ENCODE measurements at places on chromosomes 5 and 9. TPM values are rescaled to one million over a fixed set of nuclear protein-coding genes. Genes with fewer than 3 reads are reported as not detected.

DNA sequence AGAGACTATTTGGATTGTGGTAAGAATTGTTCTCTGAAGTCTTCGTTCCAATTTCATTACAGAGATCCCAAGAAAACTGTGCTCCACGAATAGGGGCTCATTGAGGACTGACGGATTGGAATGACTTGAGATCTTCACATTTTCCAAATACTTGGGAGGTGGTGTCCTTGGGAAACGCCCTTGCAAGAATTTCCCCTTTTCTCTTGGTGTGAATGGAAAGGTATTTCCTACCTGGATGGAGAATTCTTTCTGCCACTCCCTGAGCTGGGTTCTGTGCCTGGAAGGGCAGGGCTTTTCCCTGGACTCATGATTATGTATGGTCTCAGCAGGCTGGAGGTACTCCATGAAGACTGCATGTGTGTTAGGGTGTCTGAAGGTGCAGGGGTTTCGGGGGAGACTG lies 53.9 kb downstream of the SNX18 start:
- no peak for DNase-seq

GRCh38 chr5:150434464-150434863 lies 15.1 kb downstream of the RPS14 start:
- DNase-seq: no peak

GRCh38 chr5:140344683-140345423 lies 1.6 kb downstream of the HBEGF start:
- DNase-seq: no peak

DNA sequence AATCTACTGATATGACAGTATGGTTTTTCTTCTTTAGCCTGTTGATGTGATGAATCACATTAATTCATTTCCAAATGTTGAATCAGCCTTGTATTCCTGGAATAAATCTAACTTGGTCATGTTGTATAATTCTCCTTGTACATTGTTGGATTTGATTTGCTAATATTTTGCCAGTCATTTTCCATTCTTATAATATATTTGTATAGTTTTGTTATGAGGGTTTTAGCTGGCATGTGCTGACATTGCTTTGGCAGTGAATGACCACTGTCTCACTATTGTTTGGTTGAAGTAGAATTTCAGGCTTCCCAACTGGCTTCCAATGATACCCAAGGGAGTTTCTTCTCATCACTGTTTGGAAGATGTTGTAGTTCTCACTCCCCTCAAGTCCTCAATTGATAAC lies 983.0 kb upstream of the PTPRD start:
- DNase-seq: no peak

DNA sequence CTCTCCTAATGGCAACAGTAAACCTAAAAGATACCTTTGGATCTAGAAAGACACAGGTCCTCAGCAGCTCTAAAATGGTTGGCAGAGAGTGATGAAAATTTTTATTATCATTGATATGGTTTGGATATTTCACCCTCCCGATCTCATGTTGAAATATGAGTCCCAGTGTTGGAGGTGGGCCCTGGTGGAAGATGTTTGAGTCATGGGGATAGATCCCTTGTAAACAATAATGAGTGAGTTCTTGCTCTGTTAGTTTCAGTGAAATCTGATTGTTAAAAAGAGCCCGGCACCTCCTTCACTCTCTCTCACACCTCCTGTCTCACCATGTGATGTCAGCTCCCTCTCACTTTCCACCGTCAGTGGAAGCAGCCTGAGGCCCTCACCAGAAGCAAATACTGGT lies 117.7 kb downstream of the FRMD3 start:
- DNase-seq: no peak

GRCh38 chr5:32017692-32018367 lies 156.3 kb downstream of the GOLPH3 start:
- DNase-seq: no peak

DNA sequence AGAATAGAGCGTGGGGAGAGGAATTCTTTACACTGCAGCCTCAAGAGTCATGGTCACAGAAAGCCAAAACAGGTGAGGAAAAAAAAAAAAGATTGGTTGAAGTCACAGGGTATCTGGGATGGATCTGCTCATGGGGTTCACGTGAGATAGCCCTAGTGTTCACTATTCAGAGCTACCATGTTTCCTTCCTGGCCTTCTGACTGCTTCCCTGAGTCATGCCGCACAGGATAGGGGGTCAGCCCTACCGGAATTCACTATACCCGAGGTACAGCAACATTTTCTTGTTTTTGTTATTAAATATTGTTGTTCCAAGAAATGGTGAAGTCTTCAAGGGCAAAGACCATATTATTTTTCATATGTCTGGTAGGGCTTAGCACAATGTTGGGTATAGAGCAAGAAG lies 21.5 kb upstream of the MAN2A1 start:
- no peak for DNase-seq

- no peak for DNase-seq
Observed at GRCh38 chr5:164336906-164337305, 831.5 kb downstream of the MAT2B start.

DNA sequence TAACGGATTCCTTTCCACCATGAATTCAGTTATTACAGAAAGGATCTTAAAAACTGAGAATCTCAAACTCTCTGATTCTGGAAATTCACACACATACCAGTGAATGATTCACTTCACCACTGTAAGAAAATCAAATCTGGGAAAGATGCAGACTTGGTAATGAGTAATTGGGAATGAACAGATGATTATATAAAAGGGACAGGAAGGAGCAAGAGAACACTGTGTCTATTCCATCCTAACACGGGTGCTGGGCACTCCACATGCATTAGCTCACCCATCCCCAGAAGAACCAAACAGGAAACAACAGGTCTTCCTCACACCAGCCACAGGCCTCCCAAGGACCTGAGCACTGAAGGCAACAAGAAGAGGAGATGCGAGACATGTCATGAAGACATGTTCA lies 74.8 kb upstream of the ZNF622 start:
- no peak for DNase-seq

DNA sequence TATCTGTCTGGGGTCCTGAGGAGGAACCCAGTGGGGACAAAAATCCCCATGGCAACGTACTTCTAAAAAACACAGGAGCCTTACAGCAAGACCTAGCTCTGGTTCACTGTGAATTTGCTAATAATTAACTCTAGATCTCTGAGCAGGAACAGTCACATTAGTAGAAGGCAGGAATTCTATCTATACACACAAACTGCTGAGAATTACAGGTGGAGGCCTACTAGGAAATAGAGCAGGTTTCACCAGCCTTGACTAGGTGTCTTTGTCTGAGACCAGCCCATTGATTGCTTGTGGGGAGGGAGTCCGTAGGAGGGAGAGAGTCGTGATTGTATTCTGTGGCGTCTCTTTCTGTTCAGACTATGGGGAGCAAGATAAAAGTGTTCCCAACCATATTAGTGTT lies 44.8 kb downstream of the PRLR start:
- DNase-seq: no peak

- no peak for DNase-seq
Observed at GRCh38 chr5:167552356-167552755, 739.1 kb upstream of the WWC1 start.

- DNase-seq: no peak
Observed at GRCh38 chr5:171315386-171315891, 6.4 kb downstream of the TLX3 start.

- peak; percentile 73 for DNase-seq
Observed at GRCh38 chr9:113682297-113682771, 193.8 kb upstream of the ZNF618 start.

DNA sequence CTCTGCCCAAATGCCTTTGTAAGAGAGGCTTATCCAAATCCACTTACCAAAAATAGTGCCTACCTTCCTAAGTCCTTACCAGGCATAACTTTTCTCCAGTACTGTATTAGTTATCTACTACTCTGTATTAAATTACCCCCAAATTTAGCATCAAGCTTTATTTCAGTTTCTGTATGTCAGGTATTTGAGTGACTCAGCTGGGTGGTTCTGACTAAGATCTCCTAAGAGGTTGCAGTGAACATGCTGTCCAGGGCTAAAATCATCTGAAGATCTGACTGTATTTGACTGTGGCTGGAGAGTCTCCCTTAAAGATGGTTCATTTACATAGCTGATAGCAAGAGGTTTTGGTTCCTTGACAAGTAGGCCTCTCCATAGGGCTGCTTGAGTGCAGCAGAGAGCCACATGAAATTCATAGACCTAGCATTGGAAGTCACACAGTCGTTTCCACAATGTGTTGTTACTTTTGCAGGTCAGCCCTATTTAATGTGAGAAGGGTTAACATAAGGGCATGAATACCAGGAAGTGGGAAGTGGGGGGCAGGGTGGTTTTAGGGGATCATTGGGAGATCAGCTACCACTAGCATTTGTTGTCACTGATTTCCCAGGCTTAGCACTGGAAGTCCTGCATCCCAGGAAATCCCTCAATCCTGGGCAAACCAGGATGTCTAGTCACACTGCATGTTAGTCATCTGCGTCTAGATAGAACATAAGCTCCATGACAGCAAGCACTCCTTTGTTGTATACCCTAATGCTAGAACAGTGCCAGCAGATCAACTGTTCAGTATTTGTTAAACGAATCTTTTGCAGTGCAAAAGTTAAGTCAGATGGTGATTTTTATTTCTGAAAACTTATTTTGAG lies 2.0 kb upstream of the ZNF622 start:
- no peak for DNase-seq

DNA sequence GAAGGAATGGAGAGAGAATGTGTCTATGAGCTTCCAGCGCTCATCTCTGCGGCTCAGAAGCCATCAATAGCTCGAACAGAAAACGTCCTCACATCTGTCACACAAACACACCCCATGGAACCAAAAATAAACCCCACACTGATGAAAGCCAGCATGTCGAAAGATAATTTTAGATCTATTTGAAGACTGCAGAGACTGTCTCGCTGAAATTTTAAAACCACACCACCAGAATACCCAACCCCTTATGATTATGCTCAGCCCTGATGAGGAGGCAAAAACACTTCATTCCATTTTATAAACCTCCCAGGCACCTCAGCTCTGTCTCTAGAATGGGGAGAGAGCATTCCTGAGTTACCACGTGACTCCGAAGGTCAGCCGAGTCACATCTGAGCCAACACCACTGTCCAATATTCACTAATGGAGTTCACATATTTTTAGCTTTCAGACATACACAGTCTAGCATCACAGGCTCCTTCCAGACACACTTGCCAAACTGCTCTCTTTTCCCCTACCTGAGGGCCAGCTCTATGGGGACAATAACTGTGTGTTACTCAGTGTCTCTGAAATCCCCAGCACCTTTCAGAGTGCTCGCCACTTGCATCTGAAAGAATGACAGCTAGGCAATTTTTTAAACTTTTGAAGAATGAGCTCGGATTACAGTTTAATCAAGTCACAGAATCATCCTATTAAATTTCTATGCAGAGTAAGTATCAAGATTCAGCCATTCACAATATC lies 63.2 kb downstream of the SERINC5 start:
- DNase-seq: no peak

- no peak for DNase-seq
Observed at GRCh38 chr9:136055715-136056545, 39.2 kb downstream of the NACC2 start.

DNA sequence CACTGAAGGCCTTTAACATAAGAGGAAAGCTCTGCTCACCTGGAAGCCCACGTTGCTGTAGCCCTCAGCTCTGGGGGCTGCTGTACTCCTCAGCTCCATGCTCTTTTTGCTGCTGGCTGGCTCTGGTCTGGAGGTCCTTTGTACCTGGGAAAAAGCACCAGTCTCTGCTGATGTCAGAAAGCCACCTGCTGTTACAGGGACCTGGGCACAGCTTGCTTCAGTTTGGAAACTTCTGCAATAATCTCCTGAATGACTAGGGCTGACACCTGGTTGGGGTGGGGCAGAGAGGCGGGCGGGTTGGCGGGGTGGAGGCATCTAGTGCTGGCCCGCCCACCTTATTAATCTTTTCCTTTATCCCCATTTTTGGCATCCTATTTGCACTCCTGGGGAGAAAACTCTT lies at the start of gene SLC28A3:
SLC28A3 (minus strand) TSS at position 224 of the 400 bp plus-strand sequence; CDS start at position 99, 125 bp downstream.
- DNase-seq: no peak

DNA sequence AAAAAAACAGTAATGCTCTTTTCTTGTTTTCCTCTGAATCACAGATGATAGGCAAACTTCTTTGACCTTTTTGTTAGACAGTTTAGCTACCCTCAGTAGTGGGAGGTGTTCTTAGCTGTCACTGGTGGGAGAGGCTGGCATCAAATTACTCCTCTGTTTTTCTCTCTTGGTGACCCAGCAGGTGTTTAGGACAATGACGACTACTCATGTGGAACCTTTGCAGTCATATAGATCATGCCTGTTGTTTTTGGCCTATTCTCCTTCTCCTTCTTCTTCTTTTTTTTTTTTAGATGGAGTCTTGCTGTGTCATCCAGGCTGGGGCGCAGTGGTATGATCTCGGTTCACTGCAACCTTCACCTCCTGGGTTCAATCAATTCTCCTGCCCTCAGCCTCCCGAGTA lies 15.4 kb upstream of the NPR2 start:
- DNase-seq: no peak

DNA sequence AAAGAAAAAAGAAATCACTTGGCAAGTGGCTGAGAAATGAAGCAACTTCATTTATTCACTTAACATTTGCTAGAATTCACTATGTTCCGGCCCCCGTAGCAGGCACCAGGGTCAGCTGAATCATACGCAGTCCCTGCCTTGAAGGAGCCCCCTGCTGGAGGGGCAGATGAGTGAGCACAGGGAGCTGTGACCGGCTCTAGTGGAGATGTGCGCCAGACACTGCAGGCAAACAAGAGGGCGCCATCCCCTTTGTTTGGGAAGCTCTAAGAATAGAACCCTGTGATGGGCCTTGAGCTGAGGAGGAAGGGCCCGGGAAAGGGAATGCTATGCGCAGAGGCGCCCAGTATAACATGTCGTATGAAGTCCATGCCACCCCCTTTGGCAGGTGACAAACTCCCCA lies 20.2 kb upstream of the RPL26L1 start:
- DNase-seq: peak; percentile 16

GRCh38 chr5:126562823-126563222 lies 32.2 kb downstream of the ALDH7A1 start:
- no peak for DNase-seq

DNA sequence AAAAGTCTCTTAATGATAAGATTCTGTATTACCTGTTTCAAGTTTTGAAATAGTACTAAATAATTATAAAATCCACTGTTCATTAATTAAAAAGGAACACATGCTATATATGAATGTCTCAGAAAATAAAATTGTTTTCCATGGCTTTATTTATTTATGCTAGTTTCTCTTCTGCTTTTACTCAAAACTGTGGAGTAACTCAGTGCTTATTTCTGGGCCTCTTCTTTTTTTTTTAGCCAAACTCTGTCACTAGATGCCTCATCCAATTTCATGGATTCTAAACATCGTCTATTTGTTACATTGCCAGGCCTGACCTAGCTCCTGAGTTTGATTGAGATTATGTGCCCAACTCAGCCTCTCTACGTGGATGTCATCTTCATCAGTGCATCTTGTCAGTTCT lies 1509.7 kb downstream of the MAT2B start:
- DNase-seq: no peak

- peak; percentile 39 for DNase-seq
Observed at GRCh38 chr9:4887556-4887955, 94.8 kb downstream of the RCL1 start.

IQGAP2 gene
- 11.6 TPM for total RNA-seq

PDGFRB gene
- 68.3 TPM for total RNA-seq

SOWAHA gene
- total RNA-seq: not detected

TTC16 gene
- 0.09 TPM for total RNA-seq

OR1Q1 gene
- total RNA-seq: not detected

SLC31A2 gene
- 12.3 TPM for total RNA-seq

CCNJL gene
- 5.5 TPM for total RNA-seq

HAPLN1 gene
- 0.29 TPM for total RNA-seq

NME5 gene
- 1.9 TPM for total RNA-seq

Data from left cardiac atrium (tissue), 4 donors.